NCI-H146 (cell line): ENCODE measurements at places on chromosomes 16 and 17.

DNA sequence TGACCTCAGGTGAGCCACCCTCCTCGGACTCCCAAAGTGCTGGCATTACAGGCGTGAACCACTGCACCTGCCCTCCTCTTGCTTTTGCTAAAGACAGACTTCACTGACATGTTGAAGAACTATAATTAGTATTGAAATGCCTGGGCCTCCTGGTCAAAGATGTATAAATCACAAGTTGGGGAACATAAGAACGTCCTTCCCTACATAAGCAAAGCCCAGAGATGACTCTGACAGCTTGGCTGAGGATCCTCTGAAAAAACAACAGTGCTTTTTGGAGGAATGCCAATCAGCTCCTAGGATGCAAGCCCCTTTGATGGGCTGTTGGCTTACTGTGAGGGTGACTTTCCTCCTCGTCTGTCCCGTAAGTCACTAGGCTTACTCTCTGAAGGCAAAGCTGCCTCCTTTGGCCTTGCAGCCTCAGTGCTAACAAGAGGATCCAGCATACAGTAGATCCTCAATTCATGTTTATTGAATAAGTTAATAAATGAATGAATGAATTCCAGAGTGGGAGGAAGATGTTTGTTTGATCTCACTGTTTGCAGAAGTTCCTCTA is 6.3 kb downstream of the APOH start:
- no peak for DNase-seq

GRCh38 chr17:59851439-59852375 is 41.0 kb downstream of the TUBD1 start:
- DNase-seq, result no peak

DNA sequence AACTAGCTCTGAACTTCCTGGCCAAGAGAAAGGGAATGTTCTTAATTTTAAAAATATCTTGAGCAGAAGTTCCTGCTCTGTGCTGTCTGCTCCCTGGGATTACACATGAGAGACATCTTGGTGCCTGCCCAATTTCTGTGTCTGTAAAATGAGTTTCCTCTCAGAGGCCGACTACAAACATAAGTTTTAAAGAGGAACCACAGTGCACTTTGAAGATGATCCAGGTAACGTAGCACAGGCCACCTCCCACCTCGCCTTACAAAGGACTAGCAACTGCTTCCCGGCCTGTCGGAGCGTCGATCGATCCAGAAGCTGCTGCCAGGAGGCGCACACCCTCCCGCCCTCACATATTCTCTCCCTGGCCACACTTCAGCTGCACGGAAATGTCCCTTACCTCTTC is 55.0 kb upstream of the ATP2A3 start:
- DNase-seq, result no peak

DNA sequence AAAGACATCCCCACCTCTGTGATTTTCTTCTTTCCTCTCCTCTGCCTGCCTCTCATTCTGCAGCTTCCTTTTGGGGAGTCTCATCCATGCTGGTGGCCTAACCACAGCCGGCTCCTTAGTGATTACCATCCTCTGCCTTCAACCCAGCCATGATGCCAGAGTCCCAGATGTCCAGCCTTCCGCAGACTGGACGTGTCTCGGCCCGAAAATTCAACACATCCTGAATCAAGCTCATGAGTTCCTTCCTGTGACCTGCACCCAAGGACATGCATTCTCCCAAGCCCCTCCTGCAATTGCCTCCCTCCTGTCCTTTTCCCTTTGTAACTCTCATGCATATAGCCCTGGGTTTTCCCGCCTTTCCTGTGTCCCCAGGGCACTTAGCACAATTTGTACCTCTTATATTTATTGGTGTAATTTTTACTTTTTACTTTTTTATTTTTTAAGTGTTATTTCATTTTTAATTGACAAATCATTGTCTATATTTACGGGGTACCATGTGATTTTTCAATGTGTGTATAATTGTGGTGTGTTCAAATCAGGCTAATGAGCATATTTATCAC is 1.2 kb upstream of the SLC13A5 start:
- no peak for DNase-seq

DNA sequence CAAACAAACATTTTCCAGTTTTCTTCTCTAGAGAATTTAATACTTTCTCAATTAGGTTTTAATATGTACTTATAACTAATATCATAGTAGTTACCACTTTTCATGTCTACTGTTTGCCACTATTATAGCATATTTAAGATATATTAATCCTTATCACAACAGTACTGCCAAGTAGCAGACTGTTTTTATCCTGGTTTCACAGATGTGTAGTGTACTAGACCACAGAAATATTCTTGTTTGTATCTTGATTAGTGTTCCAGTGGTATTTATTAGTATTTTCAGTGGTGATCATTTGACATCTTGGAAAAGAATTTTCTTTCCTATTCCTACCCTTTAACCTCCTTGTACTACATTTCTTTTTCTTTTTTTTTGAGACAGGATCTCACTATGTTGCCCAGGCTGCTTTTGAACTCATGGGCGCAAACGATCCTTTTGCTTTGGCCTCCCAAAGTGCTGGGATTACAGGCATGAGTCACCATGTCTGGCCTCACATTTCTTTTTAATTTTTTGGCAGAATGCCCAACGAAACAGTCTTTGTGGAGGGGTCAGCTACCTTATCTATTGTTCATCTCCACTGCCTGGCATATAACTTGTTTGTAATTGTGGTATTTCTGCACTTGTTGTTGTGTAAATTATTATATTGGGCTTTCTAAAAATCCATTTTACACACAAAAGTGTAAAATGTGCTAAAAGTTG is 27.2 kb downstream of the MAP2K4 start:
- no peak for DNase-seq

GRCh38 chr16:85970738-85971137 is 71.8 kb downstream of the IRF8 start:
- no peak for DNase-seq

- DNase-seq, result no peak
Observed at GRCh38 chr16:60091071-60091470, 1357.0 kb upstream of the GOT2 start.

- peak; percentile 90 for DNase-seq
Observed at GRCh38 chr17:61352781-61353491, 46.7 kb upstream of the TBX2 start.

- DNase-seq, result no peak
Observed at GRCh38 chr16:66242672-66243071, 123.8 kb upstream of the CDH5 start.

DNA sequence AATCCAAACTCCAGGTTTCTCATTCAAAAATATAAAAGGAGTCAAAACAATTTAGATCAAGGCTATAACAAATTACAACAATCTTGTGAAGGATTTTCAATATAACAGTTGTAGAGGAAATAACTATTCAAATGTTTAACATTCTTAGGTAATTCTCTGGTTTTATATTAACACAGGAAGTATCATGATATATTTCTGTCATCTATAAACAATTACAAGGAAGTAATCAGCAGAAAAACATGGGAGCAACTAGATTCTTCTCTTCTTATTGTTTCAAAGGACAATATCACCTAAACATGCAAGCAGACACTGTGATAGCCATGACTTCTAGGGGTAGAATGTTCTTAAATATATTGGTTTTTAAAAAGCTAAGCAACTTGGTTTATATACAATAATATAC is 49.9 kb downstream of the FBXL20 start:
- no peak for DNase-seq

DNA sequence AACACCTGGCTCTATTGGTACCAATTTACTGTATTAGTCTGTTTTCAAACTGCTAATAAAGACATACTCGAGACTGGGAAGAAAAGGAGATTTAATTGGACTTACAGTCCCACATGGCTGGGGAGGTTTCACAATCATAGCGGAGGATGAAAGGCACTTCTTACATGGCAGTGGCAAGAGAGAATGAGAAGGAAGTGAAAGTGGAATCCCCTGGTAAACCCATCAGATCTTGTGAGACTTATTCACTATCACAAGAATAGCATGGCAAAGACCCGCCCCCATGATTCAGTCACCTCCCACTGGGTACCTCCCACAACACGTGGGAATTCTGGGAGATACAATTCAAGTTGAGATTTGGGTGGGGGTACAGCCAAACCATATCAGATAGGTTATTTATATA is 22.6 kb upstream of the GOSR1 start:
- no peak for DNase-seq
